ENCODE measurements at places on chromosomes 7 and 10.

GRCh38 chr10:85280014-85280413 is 951.6 kb downstream of the CCSER2 start:
- DNase-seq, result no peak

DNA sequence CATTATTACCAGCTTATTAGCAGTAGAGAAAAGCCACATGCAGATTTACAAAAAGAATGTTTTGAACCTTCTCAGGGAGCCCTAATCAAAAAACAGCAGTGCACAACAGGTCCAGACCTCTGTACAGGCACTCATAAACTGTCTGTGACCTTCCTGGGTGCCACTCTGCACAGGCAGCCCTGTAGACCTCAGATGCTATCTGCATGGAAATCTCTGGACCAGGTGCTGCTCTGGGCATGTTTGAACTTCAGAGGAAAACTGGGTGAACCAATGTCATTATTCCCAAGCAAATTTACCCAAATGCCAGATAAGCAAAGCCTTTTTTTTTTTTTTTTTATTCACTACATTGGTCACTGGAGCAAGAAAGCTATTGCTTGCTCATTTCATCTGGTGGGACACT is 104.2 kb downstream of the NPY start:
- no peak for DNase-seq

DNA sequence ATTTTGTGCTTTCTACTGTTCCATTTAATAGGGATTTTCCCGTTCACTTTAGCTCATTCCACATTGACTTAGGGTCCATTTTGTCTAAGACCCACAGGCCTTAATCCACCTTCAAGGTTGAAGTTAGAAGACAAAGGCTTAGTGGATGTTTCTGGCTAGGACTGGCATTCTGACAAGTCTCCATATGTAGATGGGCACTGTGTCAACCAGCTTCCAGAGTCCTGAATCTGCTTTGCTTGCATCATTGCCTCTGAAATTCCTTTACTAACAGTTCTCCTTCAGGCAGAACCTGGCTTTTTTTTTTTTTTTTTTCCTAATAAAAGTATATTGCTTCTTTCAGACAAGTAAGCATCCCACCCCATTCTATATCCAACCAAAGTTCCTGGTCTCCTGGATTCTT is 69.6 kb upstream of the PDCD4 start:
- DNase-seq, result peak; percentile 16

DNA sequence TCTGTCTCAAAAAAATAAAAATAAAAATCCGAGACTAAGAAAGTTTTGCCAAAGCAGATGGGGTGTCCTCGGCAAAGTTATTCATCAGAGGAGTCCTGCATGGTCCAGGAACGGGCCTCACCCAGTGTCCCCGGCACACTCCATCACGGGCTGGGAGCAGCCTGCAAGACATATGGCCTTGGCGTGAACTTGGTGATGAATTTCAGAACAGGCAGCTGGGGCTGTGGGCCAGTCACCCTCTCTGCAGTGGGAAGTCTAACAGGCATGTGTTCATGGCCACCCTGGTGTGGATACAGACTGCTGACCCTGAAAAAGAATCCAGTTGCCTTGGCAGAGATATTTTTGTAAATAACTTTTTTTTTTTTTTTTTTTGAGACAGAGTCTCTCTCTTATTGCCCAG is 34.7 kb downstream of the NPTX2 start:
- DNase-seq, result no peak

GRCh38 chr10:16470747-16471146 is 33.9 kb downstream of the PTER start:
- no peak for DNase-seq

GRCh38 chr10:7484456-7485243 is 73.8 kb upstream of the SFMBT2 start:
- no peak for DNase-seq

DNA sequence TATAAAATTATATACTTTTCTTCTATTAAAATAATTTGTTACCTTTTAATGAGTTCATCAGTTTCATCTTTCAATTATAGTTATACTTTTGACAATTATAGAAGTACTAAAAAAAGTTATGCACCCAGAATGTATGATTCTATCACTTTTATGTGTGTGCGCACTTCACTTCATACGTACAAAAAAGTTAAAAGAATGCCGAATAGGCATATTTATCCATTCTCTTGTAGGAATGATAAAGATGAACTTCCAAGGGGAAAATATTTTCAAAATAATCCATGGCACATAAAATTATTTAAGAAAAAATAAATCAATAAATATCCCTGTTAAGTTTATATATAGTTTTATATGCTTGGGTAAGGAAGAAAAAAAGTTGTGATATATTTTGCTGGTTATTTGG is 166.9 kb upstream of the PRSS1 start:
- no peak for DNase-seq

GRCh38 chr7:31465285-31465684 is 48.6 kb upstream of the ITPRID1 start:
- no peak for DNase-seq

DNA sequence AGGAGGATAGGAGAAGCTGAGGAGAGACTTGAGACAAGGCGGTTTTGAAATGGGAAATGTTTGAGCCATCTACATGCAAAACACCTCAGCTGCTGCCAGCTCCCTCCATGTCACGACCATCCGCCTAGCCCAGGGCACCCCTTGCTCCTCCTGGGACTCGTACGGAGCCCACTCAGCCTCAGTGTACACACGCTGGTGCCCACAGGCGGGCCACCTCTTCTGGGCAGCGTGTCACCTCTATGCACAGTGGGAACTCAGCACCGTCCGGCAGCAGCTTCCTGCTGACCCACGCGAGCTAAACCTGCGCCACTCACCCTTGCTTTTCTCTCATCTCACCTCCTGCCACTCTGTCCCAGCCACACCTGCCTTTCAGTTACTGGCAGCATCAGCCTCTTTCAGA is 108.3 kb downstream of the GALNT11 start:
- DNase-seq, result no peak

GRCh38 chr7:121351682-121352081 is 22.9 kb downstream of the WNT16 start:
- DNase-seq, result no peak

DNA sequence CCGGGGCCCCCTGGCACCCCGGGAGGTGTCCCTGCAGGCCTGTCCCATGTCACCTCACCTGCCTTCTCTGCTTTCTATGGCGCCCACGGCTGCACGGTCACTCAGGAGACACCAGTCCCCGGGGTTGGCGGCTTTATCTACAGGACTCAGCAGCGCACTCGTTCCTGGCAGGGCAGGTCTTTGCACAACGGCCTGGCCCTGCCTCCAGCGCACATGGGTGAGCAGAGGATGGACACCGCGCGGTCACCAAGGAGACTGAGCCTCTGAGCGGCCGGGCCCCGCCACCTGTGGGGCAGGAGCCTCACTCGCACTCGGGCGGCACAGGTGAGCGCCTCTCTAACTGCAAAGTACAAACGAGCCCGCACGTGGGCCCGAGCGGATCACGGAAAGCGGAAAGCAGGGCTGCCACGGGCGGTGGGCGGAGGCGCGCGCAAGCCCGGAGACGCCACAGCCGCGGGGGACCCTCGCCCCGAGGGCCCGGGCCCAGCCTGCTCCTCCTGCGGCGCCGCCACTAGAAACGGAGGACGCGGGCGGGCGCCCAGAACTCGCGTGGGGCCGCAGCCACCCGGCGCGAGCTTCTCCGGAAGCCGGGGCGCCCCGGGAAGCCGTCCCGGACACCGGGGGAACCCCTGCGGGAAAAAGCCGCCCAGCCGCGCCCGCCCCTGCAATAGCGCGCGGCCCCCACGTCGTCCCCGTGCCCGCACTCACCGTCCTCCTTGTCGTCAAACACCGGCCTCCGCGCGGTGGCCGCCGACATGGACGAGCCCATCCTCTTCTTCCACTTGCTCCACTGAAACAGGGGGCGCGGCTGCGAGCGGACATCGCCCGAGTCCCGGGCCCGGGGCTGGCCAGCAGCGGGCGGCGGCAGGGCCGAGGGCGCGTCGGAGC is 642 bp downstream of the STK32C start:
- DNase-seq, result peak; percentile 60

DNA sequence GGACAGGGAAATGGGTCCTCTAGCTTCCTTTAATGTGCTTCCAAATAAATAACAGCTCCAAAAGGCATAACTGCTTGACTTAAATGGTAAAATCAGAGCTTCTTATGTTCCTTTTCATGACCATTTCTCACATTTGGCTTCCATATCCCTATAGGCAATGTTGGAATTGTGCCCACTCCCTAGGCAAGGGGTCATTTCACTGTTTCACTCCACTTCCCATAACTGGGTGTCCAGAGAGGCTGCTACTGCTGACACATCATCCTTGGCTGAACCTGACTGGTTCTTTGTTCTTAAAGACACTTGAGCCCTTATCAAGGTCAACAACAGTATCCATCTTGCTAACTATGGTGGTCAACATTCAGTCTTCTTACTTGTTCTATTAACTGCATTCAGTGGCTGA is 37.1 kb downstream of the PRTFDC1 start:
- no peak for DNase-seq

DNA sequence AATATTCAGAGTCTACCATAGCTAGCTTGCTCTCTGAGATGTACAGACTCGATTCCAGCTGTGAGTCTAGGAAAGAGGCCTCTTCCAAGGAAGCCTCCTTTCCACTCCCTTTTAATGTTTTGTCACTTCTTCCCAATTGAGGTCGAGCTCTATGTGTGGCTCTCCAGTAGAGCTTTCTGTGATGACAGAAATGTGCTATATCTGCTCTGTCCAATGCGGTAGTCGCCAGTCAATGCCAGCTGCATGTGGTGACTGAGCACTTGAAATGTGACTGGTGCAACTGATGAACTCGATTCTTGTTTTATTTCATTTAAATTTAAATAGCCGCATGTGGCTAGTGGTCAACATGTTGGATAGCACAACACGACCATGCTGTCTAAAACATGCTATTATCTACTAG is 387.0 kb upstream of the NRP1 start:
- no peak for DNase-seq
